ENCODE measurements at places on chromosomes 11 and 22. TPM values are rescaled to one million over a fixed set of nuclear protein-coding genes. Genes with fewer than 3 reads are reported as not detected.
A peak's percentile ranks its signal among the peaks of the same experiment; 100 is the strongest.

- no peak for DNase-seq
These were observed 58.0 kb upstream of the MTNR1B start for GRCh38 chr11:92911478-92911877.

DNA sequence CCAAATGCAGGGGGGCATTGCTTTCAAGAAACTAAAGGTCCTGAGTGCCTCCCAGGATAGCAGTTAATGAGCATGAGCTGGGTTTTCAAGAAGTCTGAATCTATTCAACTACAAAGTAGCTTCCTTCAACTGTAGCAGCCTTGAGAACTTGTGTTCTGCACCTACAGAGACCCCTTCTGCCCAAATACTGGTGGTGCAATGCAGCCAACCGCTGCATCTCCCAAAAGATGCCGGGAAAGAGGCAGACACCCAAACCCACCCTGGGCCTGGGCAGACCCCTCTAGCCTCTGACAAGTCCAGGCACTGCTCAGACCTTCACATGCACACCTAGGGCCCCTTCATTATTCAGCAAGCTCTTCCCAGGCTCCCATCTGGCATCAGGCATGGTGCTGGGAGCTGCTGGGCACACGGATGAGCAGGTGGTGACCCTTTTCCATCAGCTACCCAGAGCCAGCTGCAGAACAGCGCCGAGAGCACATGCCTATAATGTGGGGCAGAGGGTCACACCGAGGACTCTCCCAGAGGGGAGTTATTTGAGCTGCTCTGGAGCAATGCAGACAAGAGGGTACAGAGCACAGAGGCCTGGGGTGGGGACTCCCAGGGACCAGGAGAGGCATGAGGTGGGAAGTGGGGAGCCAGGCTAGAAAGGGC, 44.9 kb upstream of the ETS1 start:
- peak; percentile 28 for DNase-seq

DNA sequence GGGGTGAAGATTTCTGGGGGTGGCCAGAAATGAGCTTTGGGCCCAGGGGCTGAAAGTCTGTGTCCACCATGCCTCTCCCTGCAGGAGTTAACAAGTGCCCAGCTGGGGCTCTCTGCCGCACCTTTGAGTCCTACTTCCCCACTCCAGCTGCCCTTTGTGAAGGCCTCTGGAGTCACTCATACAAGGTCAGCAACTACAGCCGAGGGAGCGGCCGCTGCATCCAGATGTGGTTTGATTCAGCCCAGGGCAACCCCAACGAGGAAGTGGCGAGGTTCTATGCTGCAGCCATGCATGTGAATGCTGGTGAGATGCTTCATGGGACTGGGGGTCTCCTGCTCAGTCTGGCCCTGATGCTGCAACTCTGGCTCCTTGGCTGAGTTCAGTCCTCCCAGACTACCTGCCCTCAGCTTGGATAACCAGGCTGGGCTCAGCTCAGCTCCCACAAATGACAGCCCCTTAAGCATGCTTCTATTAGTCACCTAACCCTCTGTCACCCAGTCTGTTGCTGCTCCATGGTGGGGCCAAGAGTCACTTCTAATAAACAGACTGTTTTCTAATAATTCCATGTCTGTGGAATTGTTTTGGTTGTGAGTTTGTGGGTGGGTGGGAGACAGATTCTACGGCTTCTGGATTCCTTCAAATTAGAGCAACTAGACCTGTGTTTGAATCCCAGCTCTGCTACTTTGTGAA, 3.0 kb upstream of the INPPL1 start:
- DNase-seq: no peak

- DNase-seq: no peak
These were observed 797 bp downstream of the LGR4 start for GRCh38 chr11:27471589-27472397.

DNA sequence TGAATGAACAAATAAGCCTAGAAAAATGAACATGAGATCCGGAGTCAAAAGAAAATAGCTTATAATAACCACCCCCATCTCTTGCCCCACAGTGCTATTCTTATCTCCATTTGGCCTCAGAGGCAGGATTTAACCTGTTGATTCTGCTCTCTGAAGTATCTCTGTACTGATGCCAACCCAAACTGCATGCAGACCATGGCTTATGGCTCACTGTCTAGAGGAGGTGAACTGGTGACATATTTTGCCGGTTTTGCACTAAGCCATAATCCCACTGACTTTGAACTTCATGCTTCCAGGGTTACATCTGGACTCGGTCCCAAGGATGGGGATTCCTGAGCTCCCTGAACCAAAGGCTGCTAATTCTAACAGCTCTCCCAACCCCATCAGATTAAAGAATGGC, 397.1 kb downstream of the TENM4 start:
- DNase-seq: no peak

DNA sequence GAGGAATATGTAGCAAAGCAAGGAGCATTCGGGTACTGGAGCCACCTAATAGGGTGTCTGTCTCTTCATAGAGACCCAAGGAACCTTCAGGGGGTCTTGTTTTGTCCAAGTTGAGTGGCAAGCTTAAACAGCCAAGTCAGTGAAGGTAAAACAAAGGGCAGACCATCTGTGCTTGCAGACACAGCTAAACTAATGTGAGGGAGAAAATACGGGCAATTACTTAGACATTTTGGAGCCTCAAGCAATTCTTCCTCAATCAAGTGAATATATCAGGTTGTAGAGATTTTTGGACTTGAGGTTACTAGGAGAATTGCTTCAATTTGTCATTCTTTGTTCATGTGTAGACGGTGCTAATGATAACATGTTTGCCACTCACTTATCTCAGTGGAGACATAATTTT, 148.2 kb upstream of the ARHGAP20 start:
- DNase-seq: no peak

DNA sequence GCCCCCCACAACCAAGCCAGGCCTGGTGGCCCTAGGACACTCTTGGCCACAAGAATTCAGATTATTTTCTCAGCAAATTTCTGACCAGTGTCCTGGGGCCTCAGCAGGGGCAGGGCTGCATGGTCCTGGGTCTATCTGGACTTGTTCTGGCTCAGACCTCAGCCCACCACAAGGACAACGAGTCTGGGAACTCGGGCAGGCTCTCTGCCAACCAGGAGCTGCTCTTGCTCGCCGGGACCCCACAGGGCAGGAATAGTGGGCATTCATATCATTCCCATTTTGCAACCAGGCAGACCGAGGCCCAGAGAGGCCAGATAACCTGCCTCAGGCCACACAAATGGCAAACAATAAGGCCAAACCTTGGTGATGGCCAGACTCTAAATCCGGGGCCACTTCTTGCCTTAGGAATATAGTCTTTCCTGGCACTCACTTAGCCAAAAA, 75.4 kb upstream of the WNT7B start:
- no peak for DNase-seq

DNA sequence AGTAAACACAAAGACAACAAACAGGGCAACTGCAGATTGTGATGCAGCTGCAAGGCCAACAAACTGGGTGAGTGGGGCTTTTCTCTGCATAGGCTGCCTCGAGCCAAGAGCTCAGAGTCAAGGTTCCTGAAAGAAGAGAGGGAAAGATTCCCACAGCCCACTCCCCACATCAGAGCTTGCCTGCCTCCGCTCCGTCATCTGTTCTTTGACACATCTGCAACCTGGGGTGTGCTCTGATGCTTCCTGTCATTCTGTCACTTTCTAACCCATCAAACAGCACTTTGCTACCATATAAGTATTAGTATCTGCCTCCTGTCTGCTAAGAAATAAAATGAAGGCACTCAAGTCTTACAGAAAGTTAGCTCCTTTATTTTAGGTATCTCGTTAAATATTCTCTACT, 46.9 kb downstream of the C22orf31 start:
- no peak for DNase-seq

GRCh38 chr22:20918663-20919218, 1.5 kb downstream of the CRKL start:
- DNase-seq: no peak

- DNase-seq: no peak
These were observed 31.5 kb upstream of the CYB5R3 start for GRCh38 chr22:42680648-42681047.

- DNase-seq: no peak
These were observed 23.2 kb upstream of the C1QTNF4 start for GRCh38 chr11:47617417-47617809.

The MRGPRE gene
- total RNA-seq: not detected

The KLHL35 gene
- total RNA-seq: 2.5 TPM

All from activated T-helper 1 cell treated with anti-CD3 and anti-CD28 coated beads, Interleukin-12 subunit alpha, Interleukin-12 subunit beta, Interleukin-2, Interleukin-4 antibody, amounts not matched to agents 30 ng/mL and 10 ng/mL and 1 ng/mL, durations not matched to agents 14 hours and 24 hours and 36 hours (primary cell).